ENCODE measurements at places on chromosomes 5 and 9. TPM values are rescaled to one million over a fixed set of nuclear protein-coding genes. Genes with fewer than 3 reads are reported as not detected.

The KIAA0825 gene
- 1.0 TPM for total RNA-seq

The CDH18 gene
- not detected for total RNA-seq

The FCN2 gene
- not detected for total RNA-seq

The MEIKIN gene
- not detected for total RNA-seq

The NR3C1 gene
- 54.0 TPM for total RNA-seq

The LNPEP gene
- 41.5 TPM for total RNA-seq

The SHISAL2B gene
- total RNA-seq = not detected

The LIX1 gene
- not detected for total RNA-seq

GRCh38 chr5:93246090-93246855 lies 334.7 kb downstream of the NR2F1-AS1 start:
- H3K36me3 ChIP-seq = no peaks in the 10 kb centered on the region
- no peaks in the 10 kb centered on the region for H3K27me3 ChIP-seq
- no peaks in the 10 kb centered on the region for H3K4me1 ChIP-seq
- no peak overlapping the region for H3K4me3 ChIP-seq
- DNase-seq = no peak

GRCh38 chr9:19229595-19230354 lies 718 bp upstream of the DENND4C start:
- peaks cover 17% of the 10 kb centered on the region for H3K4me1 ChIP-seq
- no peaks in the 10 kb centered on the region for H3K27me3 ChIP-seq
- H3K36me3 ChIP-seq = no peaks in the 10 kb centered on the region
- DNase-seq = peak; percentile 70

DNA sequence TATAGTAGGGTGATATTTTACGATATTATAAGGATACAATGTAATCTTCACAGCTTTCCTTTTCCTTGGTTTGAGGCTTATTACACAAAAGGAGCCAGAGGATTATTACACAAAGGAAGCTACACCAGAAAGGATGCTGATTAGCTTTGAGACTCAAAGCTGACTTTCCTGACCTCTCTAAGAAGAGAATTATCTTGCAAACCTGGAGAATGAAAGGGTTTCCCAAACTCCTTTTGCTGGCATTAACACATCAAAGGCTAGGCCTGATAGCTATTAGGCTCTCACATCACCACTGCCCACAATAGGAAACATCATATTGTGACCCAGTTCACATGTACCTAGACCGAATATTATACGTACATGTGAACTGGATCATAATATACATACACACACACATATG lies 34.2 kb upstream of the CHD1 start:
- DNase-seq = no peak
- no peak overlapping the region for H3K4me3 ChIP-seq
- H3K4me1 ChIP-seq = no peaks in the 10 kb centered on the region

DNA sequence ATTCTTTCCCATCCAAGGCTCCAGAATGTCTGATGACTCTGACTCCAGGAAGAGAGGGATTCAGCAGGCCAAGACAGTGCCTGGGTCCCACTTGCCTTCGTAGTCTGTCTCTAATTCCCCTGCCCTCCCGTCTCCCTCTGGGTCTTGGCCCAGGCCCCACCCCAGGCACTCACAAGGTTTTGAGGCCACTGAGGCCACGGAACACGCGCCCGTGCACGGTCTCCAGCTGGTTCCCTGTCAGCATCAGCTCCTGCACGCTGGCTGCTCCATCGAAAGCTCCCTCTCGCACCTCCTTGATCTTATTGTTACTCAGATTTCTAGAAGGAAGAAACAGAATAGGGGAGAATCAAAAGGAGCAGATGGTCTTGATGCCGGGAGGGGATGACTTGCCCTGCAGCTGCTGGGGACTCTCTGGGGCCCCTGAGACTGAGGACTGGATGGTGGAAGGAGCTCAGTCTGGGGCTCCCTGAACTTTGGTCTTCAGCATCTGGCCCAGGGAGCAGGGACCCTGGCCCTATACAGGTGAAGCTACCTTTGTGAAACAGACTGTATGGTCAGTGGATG lies 174.6 kb upstream of the PANK3 start:
- no peak overlapping the region for H3K27ac ChIP-seq
- H3K36me3 ChIP-seq = no peaks in the 10 kb centered on the region
- no peak overlapping the region for H3K4me3 ChIP-seq
- DNase-seq = no peak

GRCh38 chr5:16809010-16809394 lies 127.1 kb downstream of the MYO10 start:
- no peaks in the 10 kb centered on the region for H3K36me3 ChIP-seq
- DNase-seq = no peak
- H3K4me3 ChIP-seq = no peak overlapping the region
- peaks cover 6% of the 10 kb centered on the region for H3K4me1 ChIP-seq
- peaks cover 11% of the 10 kb centered on the region for H3K27me3 ChIP-seq
- H3K27ac ChIP-seq = no peak overlapping the region

DNA sequence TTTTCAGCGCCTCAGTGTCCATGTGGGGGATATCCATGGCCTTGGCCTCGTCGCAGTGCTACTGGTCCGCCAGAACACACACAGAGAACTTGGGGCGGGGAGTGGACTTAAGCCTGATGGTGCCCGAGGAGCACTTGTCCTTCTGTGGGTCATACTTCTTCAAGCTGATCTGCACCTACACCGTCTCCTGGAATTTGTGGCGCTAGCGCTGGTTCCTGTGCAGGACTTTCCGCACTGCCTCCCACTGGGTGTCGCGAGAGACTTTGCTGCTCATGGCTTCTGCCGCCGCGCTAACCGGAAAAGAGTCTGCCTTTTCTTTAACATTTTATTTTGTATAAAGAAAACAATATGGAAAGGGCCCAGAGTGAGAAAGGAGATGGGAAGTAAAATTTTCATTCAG lies 266.9 kb downstream of the COX7C start:
- no peak for DNase-seq
- peaks cover 5% of the 10 kb centered on the region for H3K27me3 ChIP-seq
- no peak overlapping the region for H3K27ac ChIP-seq
- H3K4me3 ChIP-seq = no peak overlapping the region
- no peaks in the 10 kb centered on the region for H3K36me3 ChIP-seq
- no peaks in the 10 kb centered on the region for H3K4me1 ChIP-seq

DNA sequence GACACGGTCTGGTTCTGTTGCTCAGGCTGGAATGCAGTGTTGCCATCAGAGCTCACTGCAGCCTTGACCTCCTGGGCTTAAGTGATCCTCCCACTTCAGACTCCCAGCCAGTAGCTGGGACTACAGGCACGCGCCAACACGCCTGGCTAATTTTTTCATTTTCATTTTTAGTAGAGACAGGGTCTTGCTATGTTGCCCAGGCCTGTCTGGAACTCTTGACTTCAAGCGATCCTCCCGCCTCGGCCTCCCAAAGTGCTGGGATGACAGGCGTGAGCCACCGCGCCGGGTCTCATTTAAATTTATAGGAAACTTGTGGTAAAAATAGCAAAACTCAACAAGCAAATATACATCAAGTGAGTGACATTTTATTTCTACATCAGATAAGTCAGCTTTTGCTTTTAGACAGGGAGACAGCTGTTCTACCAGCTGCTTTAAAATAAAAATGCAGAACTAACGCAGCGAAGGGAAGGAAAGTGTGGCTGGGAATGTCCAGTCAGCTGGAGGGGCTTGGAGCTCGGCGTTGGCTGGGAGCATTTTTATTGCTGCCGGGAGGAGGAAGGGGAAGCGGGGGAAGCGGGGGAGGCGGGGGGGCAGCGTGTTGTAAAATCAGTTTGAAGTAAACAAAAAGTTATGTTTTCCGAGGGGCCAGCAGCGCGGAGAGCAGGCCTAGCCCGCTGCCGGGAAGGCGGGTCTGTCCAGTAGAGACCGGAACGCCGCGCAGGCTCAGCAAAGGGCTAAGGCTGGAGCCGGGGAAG lies 707 bp upstream of the ZFYVE16 start:
- H3K4me3 ChIP-seq = peak overlapping the region; percentile 88
- no peaks in the 10 kb centered on the region for H3K36me3 ChIP-seq
- H3K27ac ChIP-seq = peak overlapping the region; percentile 93
- peaks cover 19% of the 10 kb centered on the region for H3K4me1 ChIP-seq

DNA sequence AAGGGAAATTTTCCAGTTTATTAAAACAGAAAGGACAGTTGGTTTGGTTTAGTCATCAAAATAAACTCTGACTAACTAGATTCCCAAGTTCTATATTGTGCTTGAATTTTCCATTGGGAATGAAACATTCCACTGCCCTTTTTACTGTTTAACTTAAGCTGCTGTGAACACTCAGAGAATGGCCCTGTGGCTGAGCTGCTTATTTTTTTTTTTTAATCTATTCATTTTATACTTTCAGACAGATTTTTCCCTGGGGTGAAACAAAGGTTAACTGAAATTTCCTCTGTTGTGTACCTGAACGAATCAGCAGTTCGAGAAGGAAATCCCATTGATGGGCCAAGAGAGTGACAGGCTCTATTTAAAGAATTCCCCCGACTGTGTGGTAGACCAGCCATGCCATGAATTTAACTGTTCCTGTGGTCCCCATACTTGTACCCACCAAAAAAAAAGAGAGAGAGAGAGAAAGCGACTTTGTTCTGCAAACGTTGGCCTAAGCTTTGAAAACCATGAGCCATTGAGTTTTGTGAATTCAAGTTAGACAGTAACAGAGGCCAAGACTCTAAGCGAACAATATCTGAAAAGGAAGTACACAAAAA lies 138.7 kb upstream of the GRHPR start:
- peaks cover 41% of the 10 kb centered on the region for H3K4me1 ChIP-seq
- no peak for DNase-seq
- H3K27ac ChIP-seq = peak overlapping the region; percentile 80
- peaks cover 24% of the 10 kb centered on the region for H3K36me3 ChIP-seq
- H3K4me3 ChIP-seq = peak overlapping the region; percentile 46

- peak overlapping the region; percentile 64 for H3K27ac ChIP-seq
- no peaks in the 10 kb centered on the region for H3K27me3 ChIP-seq
- peaks cover 23% of the 10 kb centered on the region for H3K4me1 ChIP-seq
Measured at GRCh38 chr5:172079876-172080275, 73.4 kb upstream of the FBXW11 start.

DNA sequence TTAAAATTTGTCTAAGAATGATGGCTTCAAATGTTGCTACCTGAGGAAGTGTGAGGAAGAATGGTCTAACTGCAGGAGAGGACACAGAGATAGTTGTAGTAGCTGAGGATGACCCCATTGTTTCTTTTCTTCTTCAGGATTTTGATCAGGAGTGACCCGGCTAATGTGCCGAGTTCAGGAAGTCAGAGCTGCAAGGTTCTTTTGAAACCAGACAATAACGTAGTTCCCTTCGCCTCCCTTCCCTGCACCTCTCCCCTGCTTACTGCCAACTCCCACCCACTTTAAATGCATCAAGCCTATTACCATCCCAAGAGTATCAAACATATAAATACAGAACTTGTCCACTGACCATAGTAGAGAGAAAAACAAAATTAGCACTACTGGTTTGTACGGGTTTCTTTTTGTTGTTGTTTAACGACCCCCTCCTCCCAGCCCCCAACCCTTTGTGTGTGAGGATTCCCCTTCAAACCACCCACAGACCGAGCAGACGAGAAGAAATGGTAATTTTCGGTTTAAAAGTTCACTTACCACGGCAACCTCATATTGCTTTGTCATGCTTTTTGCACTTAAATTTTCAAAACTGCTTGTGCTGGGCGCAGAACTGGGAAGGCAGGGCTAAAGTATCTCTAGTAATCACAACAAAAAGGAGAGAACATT lies 23.5 kb upstream of the ELAVL2 start:
- no peaks in the 10 kb centered on the region for H3K36me3 ChIP-seq
- H3K4me1 ChIP-seq = peaks cover 6% of the 10 kb centered on the region
- peaks cover 37% of the 10 kb centered on the region for H3K27me3 ChIP-seq
- no peak overlapping the region for H3K27ac ChIP-seq
- no peak overlapping the region for H3K4me3 ChIP-seq

DNA sequence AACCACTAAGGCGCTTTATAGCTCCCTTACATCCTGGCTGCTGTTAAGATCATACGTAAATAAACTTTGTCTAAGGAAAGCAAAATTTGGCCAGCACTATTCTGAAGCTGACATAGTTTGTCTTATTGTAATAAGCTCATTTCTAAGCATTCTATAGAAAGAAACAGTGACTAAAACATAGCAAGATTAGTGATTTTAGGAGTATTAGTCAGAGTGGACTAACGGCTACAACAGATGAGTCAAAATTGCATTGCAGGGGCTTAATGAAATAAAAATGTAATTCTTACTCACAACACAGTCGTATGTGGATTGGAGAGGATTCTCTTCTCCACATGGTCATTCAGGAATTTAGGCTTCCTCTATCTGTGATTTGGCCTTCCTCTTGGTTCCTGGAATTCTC lies 347.6 kb downstream of the GADD45G start:
- H3K4me3 ChIP-seq = no peak overlapping the region
- H3K36me3 ChIP-seq = no peaks in the 10 kb centered on the region
- no peaks in the 10 kb centered on the region for H3K4me1 ChIP-seq
- H3K27me3 ChIP-seq = no peaks in the 10 kb centered on the region

GRCh38 chr9:126222363-126222834 lies 104.2 kb upstream of the MVB12B start:
- H3K4me3 ChIP-seq = no peak overlapping the region
- DNase-seq = no peak
- no peaks in the 10 kb centered on the region for H3K36me3 ChIP-seq
- no peak overlapping the region for H3K27ac ChIP-seq
- no peaks in the 10 kb centered on the region for H3K4me1 ChIP-seq
- peaks cover 87% of the 10 kb centered on the region for H3K27me3 ChIP-seq

- H3K27me3 ChIP-seq = no peaks in the 10 kb centered on the region
- no peaks in the 10 kb centered on the region for H3K4me1 ChIP-seq
- no peaks in the 10 kb centered on the region for H3K36me3 ChIP-seq
Measured at GRCh38 chr9:32928145-32928763, 73.2 kb downstream of the APTX start.

GRCh38 chr9:37801287-37801850 lies 772 bp downstream of the DCAF10 start:
- peaks cover 4% of the 10 kb centered on the region for H3K36me3 ChIP-seq
- peak; percentile 54 for DNase-seq
- H3K4me1 ChIP-seq = peaks cover 30% of the 10 kb centered on the region

GRCh38 chr5:158163451-158164295 lies 304.7 kb upstream of the CLINT1 start:
- no peak overlapping the region for H3K27ac ChIP-seq
- H3K4me1 ChIP-seq = no peaks in the 10 kb centered on the region
- no peaks in the 10 kb centered on the region for H3K36me3 ChIP-seq
- DNase-seq = no peak
- no peaks in the 10 kb centered on the region for H3K27me3 ChIP-seq

- H3K4me3 ChIP-seq = no peak overlapping the region
- no peak overlapping the region for H3K27ac ChIP-seq
- H3K4me1 ChIP-seq = no peaks in the 10 kb centered on the region
- no peaks in the 10 kb centered on the region for H3K36me3 ChIP-seq
- DNase-seq = no peak
Measured at GRCh38 chr5:54095969-54096368, 214.4 kb downstream of the ARL15 start.

GRCh38 chr5:52875827-52876226 lies 88.1 kb downstream of the ITGA1 start:
- no peaks in the 10 kb centered on the region for H3K27me3 ChIP-seq
- DNase-seq = no peak
- H3K36me3 ChIP-seq = no peaks in the 10 kb centered on the region
- H3K4me1 ChIP-seq = no peaks in the 10 kb centered on the region
- H3K4me3 ChIP-seq = no peak overlapping the region
